ENCODE measurements at places on chromosomes 4 and X. TPM values are rescaled to one million over a fixed set of nuclear protein-coding genes. Genes with fewer than 3 reads are reported as not detected.

DNA sequence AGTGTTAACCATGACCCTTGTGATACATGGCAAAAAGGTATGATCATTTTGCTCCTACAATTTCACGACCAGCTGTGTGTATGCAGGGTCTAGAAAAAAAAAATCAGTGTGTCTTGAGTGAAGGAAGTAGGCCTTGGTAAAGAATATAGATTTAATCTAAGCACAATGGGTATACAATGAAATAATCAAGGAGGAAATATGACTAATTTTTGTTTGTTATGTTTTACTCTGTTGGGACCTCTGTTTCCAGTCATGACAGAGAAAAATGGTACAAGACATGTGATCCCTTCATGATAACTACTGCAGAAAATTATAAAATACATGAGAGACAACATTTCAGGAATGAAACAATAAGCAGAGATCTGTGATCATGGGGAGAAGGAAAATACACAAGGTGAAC, 835.5 kb downstream of the PDHA2 start:
- no peak for DNase-seq

DNA sequence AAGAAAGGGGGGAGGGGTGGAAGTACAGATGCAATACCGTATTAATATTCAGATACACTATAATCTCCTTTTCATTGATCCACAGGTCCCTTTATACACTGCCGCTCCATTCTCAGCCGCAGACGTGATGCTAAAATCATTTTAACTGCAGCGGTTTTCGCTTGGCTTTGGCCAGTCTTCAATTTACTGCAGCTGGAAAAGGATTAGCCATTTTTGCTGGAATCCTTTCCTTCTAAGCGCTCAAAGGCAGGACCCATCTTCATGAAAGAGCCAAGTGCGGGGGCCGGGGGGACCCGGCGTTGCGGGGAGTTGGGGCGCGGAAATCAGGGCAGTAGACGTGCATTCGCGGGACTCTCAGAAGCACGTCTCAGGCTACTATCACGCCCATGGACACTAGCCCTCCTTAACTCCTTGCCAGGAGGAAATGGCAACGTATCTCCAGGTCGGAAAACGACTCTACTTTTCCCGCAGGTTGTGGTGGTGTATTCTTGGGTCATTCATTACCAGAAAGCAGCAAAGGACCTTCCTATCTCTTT, 1.7 kb upstream of the PCDH10 start:
- DNase-seq = no peak

DNA sequence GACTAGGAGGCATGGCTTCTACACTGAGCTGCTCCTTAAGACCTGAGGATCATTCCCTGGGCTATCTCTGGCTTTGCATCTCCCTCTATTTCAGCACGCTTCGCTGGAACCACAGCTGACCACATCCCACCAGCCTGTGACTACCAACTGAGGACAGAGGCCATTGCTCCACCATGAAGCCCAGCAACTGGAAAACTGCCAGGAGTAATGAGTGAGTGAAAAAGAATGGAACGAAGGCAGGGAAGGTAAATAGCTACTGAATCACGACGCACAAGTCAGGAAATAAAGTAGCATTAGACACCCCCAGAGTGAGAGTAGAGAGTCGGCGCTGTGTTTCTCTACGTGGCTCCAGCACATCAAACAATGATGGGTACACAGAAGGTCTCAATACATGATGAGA, 314.7 kb downstream of the LDB2 start:
- no peak for DNase-seq

DNA sequence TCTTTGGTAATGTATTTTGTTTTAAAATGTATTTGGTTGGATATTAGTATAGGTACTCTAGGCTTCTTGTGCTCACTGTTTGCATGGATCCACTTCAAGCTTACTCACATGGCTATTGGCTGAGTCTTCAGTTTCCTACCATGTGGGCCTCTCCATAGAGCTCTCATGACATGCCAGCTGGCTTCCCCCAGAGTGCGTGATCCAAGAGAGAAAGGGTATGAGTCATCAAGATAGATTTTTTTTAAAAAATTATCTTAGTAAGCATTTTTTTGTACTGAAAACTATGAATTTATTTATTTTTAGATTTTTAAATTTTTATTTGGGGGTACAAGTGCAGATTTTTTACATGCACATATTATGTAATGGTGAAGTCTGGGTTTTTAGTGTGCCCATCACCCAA, 219.1 kb upstream of the AMOT start:
- no peak for DNase-seq

The GYPE gene
- total RNA-seq = not detected

The SHOX gene
- total RNA-seq = not detected

DNA sequence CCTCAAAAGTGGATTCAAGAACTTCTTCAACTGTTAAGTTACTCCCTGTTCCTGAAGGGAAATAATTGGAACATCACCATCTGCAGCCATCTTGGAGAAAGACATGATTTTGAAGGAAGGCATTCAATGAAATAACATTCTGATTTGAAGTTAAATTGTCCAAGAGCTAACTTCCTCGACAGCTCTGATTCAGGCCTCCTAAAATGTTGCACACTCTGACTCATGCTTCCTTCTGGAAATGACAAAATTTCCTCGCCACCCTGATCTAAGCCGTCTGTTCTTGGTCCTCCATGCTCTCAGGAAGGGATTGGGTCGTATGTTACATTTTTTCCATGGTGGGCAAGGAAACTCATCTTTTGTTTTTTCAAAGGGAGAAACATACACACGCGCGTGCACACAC, 496.9 kb upstream of the DIPK2B start:
- DNase-seq = no peak

DNA sequence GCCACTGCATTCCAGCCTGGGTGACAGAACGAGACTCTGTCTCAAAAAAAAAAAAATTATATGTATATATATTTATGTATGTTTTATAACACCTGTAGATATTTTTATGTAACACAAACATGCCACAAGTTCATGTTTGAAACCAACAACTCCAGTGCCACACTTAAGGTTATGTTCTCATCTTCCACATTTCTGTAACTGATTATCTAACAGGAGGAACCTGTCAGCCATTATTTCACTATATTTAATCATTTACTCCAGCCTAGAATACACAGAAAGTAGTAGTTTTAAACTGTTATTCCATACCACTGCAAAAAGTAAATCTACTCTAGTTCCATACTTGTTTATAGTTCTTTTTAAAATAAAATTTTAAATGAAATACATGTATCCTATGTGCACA, 32.3 kb downstream of the MCUB start:
- DNase-seq = no peak

The IL2 gene
- total RNA-seq = 168 TPM

The H2BW2 gene
- total RNA-seq = not detected

- DNase-seq = no peak
Observed at GRCh38 chrX:153499876-153500275, 5.1 kb downstream of the BGN start.

The CFAP47 gene
- total RNA-seq = not detected

- DNase-seq = no peak
Observed at GRCh38 chr4:85826060-85826678, 351.2 kb downstream of the ARHGAP24 start.

The NALF2 gene
- 0.11 TPM for total RNA-seq

The SPRY1 gene
- 52.0 TPM for total RNA-seq

GRCh38 chr4:24249972-24250371, 334.4 kb downstream of the DHX15 start:
- no peak for DNase-seq

GRCh38 chr4:24229978-24230377, 340.1 kb upstream of the PPARGC1A start:
- no peak for DNase-seq

DNA sequence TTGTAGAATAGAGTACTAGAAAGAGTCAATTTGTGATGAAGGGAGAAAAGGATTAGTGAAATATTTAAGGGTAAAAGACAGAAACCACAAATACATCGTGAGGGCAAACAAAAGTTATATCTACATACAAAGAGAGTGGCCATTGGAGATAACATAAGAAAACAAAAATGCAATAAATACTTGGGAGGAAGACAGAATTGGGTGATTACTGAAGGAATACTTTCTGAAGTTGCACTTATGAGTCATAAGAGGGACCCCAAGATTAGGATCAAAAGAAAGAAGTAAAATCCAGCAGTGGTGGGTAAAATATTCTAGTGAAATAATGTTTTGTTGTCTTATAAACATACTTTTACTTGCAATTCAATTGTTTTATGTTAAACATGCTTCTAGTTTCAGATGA, 53.7 kb downstream of the GLRA3 start:
- DNase-seq = no peak

DNA sequence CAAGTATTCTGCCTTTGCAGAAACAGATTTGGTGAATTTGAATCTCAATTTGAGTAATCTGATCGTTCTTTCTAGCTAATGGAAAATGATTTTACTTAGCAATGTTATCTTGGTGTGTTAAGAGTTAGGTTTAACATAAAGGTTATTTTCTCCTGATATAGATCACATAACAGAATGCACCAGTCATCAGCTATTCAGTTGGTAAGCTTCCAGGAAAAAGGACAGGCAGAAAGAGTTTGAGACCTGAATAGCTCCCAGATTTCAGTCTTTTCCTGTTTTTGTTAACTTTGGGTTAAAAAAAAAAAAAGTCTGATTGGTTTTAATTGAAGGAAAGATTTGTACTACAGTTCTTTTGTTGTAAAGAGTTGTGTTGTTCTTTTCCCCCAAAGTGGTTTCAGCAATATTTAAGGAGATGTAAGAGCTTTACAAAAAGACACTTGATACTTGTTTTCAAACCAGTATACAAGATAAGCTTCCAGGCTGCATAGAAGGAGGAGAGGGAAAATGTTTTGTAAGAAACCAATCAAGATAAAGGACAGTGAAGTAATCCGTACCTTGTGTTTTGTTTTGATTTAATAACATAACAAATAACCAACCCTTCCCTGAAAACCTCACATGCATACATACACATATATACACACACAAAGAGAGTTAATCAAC, 15.3 kb downstream of the PLP1 start:
- no peak for DNase-seq

GRCh38 chr4:165813606-165814005, 59.4 kb upstream of the TLL1 start:
- DNase-seq = no peak

DNA sequence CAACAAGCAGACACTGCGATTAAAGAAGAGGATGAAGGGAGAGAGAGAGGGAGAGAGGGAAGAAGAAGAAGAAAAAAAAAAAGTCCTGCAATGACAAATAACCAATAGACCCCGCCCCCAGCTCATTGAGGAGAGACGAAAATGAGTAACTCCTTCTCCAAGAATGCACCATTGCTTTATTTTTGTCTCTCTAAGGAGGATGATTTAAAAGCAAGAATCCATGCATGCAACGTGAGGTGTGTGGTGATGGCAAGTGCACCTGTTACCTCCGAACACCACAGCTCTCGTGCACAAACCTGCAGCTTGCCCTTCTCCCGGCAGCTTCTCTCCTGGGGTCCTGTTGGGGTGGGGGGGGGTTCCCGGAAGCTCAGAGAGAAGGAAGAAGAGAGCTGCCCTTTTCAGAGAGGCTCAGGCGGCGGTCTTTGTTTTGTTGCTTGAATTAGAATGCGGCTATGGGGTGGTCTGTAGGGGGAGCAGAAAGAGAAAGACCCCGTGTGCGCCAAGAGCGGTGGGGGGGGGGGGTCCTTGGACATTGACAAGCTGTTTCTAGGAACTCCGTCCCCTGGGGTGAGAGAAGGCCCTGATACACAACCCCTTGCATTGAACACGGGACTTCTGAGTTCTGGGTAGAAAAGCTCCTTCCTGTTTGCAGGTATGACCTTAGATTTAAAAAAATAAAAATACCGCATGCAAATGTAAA, 100.7 kb downstream of the CRLF2 start:
- peak; percentile 29 for DNase-seq

- no peak for DNase-seq
Observed at GRCh38 chr4:169143335-169143734, 127.4 kb downstream of the SH3RF1 start.

DNA sequence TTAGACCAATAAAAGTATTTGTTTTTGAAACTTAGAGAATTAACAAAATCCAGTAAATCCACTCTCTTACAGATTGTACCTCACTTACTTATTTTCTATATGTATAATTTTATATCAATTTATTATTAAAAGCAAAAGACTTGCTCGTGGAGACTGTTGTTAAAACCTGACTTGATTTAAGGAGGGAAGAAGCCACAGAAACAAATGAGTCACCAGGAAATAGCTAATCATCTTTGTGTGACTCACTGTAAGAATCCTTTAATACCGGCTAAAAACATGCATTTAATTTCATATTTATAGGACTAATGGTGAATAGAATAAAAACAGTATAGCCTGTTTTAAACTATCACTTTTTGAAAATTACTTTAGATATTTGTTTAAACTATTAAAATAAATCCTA, 29.9 kb upstream of the UBE2NL start:
- no peak for DNase-seq

- DNase-seq = no peak
Observed at GRCh38 chrX:253451-254297, 27.5 kb upstream of the PLCXD1 start.

GRCh38 chr4:41232856-41233255, 18.5 kb upstream of the APBB2 start:
- DNase-seq = no peak

GRCh38 chr4:144955104-144955503, 142.9 kb downstream of the ANAPC10 start:
- DNase-seq = no peak

GRCh38 chr4:128570387-128570975, 239.0 kb upstream of the JADE1 start:
- DNase-seq = no peak

DNA sequence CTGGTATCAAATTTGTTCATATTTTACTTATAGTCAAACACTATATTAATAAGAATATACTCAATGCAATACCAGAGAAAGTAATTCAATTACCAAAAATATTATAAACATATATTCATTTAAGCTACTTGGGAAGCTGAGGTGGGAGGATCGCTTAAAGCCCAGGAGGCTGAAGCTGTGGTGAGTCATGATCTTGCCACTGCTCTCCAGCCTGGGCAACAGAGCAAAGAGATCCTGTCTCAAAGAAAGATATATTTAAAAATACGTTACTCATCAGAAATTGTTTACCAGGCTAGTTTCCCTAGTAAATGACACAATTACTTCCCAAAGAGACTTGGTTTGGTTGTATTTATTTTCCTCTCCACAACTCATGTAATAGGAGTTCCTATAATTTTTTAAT, 433.6 kb downstream of the GASK1B start:
- DNase-seq = no peak

The SPIN2A gene
- 0.54 TPM for total RNA-seq

GRCh38 chrX:141183000-141183399, 6.1 kb upstream of the LDOC1 start:
- no peak for DNase-seq

- DNase-seq = no peak
Observed at GRCh38 chr4:116736756-116737155, 348.6 kb downstream of the TRAM1L1 start.
